PC-3 (cell line): ENCODE measurements at places on chromosomes 2 and 18. TPM values are rescaled to one million over a fixed set of nuclear protein-coding genes. Genes with fewer than 3 reads are reported as not detected.

Gene RAB27B
- total RNA-seq, result 10.3 and 13.2 TPM in 2 replicates

DNA sequence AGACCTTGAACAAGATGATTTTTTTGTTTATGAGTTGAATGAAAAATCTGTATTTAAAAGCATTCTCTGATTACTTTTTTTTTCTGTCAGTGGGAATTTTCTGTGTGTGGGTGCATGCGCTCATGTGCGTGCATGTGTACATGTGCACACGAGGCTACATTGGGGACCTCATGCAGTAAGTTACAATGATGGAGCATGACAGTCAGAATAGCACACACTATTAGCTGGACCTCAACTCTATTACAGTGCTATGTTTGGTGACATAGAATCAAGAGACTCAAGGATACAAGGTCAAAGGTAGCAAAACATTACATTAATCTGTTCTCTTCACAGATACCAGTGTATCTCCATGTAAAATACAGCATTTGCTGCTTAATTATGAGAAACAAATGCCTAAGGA is 276.8 kb upstream of the FIGN start:
- DNase-seq, result no peak
- no peaks in the 10 kb centered on the region for H3K4me1 ChIP-seq
- no peak overlapping the region for H3K27ac ChIP-seq
- no peaks in the 10 kb centered on the region for H3K36me3 ChIP-seq
- H3K4me3 ChIP-seq, result no peak overlapping the region

- H3K27ac ChIP-seq, result no peak overlapping the region
- no peaks in the 10 kb centered on the region for H3K27me3 ChIP-seq
- no peaks in the 10 kb centered on the region for H3K36me3 ChIP-seq
Measured at GRCh38 chr2:146385031-146385430, 1459.8 kb upstream of the ACVR2A start.

GRCh38 chr2:9535177-9535576 is 20.5 kb downstream of the ADAM17 start:
- H3K27ac ChIP-seq, result no peak overlapping the region
- H3K4me1 ChIP-seq, result no peaks in the 10 kb centered on the region
- no peak for DNase-seq
- peaks cover 10% of the 10 kb centered on the region; the same call in 1 of the 2 replicates for H3K36me3 ChIP-seq
- H3K27me3 ChIP-seq, result no peaks in the 10 kb centered on the region
- H3K4me3 ChIP-seq, result no peak overlapping the region

DNA sequence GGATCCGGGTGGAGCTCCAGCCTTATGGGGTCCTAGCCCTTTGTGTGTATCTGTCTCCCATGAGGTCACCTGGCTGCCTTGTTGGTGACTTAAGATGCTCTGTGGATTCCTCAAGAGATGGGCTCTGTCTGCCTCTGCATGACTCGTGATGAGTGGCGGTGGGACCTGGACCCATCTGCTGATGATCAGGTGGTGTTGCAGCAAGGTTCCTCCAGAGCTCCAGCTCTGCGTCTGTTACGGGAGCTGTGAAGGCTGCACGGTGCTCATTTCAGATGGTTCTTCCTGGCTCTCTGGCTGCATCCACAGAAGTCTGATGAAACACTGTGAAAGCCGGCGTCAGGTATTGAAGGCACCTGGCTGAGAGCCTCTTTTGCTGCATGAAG is 2.4 kb downstream of the AGAP1 start:
- no peaks in the 10 kb centered on the region for H3K36me3 ChIP-seq
- H3K27ac ChIP-seq, result peak overlapping the region; percentile 54
- peaks cover 31% of the 10 kb centered on the region for H3K4me1 ChIP-seq

GRCh38 chr2:152354909-152355308 is 19.9 kb downstream of the FMNL2 start:
- no peak overlapping the region for H3K4me3 ChIP-seq
- H3K36me3 ChIP-seq, result no peaks in the 10 kb centered on the region
- no peaks in the 10 kb centered on the region for H3K27me3 ChIP-seq
- no peaks in the 10 kb centered on the region for H3K4me1 ChIP-seq
- DNase-seq, result no peak
- no peak overlapping the region for H3K27ac ChIP-seq

Gene PRKAG3
- total RNA-seq, result not detected in 2 replicates

GRCh38 chr18:77133835-77134496 is 1.4 kb upstream of the MBP start:
- H3K27me3 ChIP-seq, result no peaks in the 10 kb centered on the region
- H3K4me3 ChIP-seq, result no peak overlapping the region
- H3K36me3 ChIP-seq, result peaks cover 8% of the 10 kb centered on the region; the same call in 1 of the 2 replicates
- no peak overlapping the region for H3K27ac ChIP-seq
- no peak for DNase-seq

GRCh38 chr2:1791006-1791605 is 46.8 kb upstream of the PXDN start:
- H3K27ac ChIP-seq, result no peak overlapping the region
- H3K4me3 ChIP-seq, result no peak overlapping the region
- peaks cover 5% of the 10 kb centered on the region; the same call in 1 of the 2 replicates for H3K27me3 ChIP-seq

- H3K36me3 ChIP-seq, result no peaks in the 10 kb centered on the region
- no peaks in the 10 kb centered on the region; the same call in 1 of the 2 replicates for H3K27me3 ChIP-seq
Measured at GRCh38 chr18:61870151-61870550, 22.7 kb downstream of the RNF152 start.

Gene IL36G
- total RNA-seq, result 0.62 TPM in 1 of 2 replicates, not detected in the other

Gene TEX44
- total RNA-seq, result not detected in 2 replicates

DNA sequence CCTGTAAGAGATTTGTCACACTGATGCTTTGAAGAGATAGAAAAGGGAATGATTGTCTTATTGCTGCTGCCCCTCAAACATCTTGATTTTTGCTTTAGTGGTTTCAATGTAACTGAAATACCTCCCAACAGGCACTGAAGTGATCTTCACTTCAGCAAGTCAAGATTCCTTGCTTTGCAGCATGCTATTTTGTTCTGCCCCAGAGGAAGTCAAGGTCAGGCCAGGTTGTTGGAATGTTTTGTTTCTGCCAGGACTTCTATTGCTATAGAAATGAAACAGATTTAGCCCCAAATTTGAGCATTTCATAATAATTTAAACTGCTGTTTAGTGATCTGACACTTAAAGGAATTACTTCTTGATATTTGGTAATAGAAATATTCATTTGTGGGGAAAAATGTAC is 277.6 kb downstream of the ZNF804A start:
- H3K4me1 ChIP-seq, result no peaks in the 10 kb centered on the region
- H3K36me3 ChIP-seq, result no peaks in the 10 kb centered on the region
- H3K27ac ChIP-seq, result no peak overlapping the region
- no peak for DNase-seq
- no peaks in the 10 kb centered on the region for H3K27me3 ChIP-seq

DNA sequence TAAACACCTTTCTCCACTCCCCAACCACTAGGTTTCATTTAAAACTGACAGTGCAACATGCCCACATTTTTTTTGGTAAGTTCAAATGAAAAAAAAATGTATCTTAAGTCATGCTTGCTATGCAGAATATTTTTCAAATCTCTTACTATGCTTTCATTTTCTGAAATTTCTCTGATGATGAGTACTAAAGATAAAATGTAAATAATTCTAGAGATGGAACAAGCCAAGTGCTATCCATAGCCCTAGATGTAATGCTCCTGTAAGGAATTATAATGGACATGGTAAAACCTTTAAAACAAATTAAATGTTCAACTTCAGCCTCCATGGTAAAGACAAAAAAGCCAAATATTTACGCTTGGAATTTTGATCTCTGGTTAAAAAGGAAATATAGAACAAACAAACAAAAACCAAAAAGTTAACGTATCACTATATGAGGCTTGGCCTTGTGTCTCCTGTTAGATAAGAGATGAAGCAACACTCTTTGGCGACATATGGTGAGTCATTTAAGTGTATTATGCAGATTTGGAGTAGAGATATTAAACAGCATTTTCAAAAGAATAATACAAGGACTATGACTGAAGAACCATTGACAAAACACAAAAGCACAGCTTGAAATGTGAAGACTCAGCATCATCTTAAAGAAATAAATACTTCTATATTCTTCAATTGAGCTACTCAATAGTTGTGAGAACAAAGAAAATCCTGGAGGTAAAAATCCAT is 392.0 kb upstream of the LYPD1 start:
- no peaks in the 10 kb centered on the region for H3K4me1 ChIP-seq
- DNase-seq, result no peak
- H3K36me3 ChIP-seq, result no peaks in the 10 kb centered on the region
- H3K4me3 ChIP-seq, result no peak overlapping the region

Gene TMEM169
- total RNA-seq, result not detected in 2 replicates

GRCh38 chr2:44572196-44572900 is 210.6 kb downstream of the CAMKMT start:
- H3K36me3 ChIP-seq, result no peaks in the 10 kb centered on the region
- H3K27ac ChIP-seq, result peak overlapping the region; percentile 45
- no peak overlapping the region for H3K4me3 ChIP-seq
- DNase-seq, result peak; percentile 81

- peaks cover 66% of the 10 kb centered on the region for H3K4me1 ChIP-seq
- H3K4me3 ChIP-seq, result peak overlapping the region; percentile 37
- H3K27ac ChIP-seq, result peak overlapping the region; percentile 96
- peak; percentile 91 for DNase-seq
Measured at GRCh38 chr2:174117951-174118930, 130.1 kb downstream of the OLA1 start.

DNA sequence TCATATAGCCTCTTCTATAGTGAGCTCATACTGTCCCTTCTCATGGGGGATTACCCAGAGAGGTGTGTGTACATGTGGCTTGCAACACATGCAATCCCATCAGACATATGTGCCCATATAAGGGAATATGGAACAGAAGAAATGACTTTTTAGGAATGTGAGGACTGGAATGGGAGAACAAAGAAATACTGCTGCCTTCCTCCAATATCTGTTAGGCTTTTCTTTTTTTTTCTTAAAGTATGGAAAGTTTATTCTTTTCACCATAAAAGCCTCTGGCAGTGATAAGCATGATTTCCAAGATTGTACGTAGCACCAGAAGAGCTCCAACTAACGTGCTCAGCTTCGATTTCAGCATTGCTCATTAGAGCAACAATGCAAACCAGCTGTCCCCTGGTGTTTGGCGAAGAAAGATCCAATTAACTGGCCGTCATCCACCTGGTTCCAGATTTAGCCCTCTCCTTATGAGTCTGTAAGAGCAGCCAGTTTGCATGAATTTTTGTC is 113.6 kb downstream of the ADCYAP1 start:
- H3K27me3 ChIP-seq, result 0 out of 2 replicates have a peak, but pooled peaks cover 6% of the 10 kb centered on the region
- H3K4me1 ChIP-seq, result no peaks in the 10 kb centered on the region
- no peak for DNase-seq
- no peak overlapping the region for H3K27ac ChIP-seq
- H3K36me3 ChIP-seq, result no peaks in the 10 kb centered on the region
- H3K4me3 ChIP-seq, result no peak overlapping the region

DNA sequence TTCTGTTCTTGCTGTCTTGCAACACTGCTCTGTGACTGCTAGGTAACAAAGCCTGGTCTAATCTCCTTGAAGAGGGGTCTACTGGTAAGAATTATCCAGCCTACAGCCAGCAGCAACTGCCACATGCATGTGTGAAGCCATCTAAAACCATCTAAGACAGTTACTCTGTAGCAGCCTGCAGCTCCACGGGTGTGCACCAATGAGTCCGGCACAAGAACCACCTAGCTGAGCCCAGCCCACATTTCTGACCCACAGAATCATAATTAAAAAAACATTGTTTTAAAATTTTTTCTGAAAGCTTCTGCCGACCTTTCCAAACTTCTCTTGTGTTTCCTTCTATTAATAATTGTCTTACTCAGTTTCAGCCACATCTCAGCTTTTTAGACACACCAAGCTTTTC is 102.8 kb downstream of the ZNF385B start:
- H3K27me3 ChIP-seq, result no peaks in the 10 kb centered on the region
- H3K4me1 ChIP-seq, result no peaks in the 10 kb centered on the region
- DNase-seq, result no peak
- H3K27ac ChIP-seq, result no peak overlapping the region
- H3K36me3 ChIP-seq, result no peaks in the 10 kb centered on the region

Gene SLC35G4
- total RNA-seq, result not detected in 2 replicates

Gene FSHR
- total RNA-seq, result not detected in 2 replicates

GRCh38 chr2:184730288-184730687 is 132.0 kb downstream of the ZNF804A start:
- no peak overlapping the region for H3K4me3 ChIP-seq
- no peak for DNase-seq

- no peaks in the 10 kb centered on the region for H3K36me3 ChIP-seq
- no peaks in the 10 kb centered on the region for H3K27me3 ChIP-seq
- H3K4me1 ChIP-seq, result peaks cover 31% of the 10 kb centered on the region
- peak; percentile 74 for DNase-seq
- H3K4me3 ChIP-seq, result no peak overlapping the region
Measured at GRCh38 chr2:9941196-9941995, 10.1 kb upstream of the GRHL1 start.

Gene PARD6G
- total RNA-seq, result 5.1 and 5.4 TPM in 2 replicates

GRCh38 chr2:95316466-95317122 is 19.4 kb downstream of the KCNIP3 start:
- no peaks in the 10 kb centered on the region for H3K36me3 ChIP-seq
- DNase-seq, result peak; percentile 92
- no peaks in the 10 kb centered on the region for H3K27me3 ChIP-seq
- H3K27ac ChIP-seq, result peak overlapping the region; percentile 91
- peak overlapping the region; percentile 34; the same call in 1 of the 2 replicates for H3K4me3 ChIP-seq

DNA sequence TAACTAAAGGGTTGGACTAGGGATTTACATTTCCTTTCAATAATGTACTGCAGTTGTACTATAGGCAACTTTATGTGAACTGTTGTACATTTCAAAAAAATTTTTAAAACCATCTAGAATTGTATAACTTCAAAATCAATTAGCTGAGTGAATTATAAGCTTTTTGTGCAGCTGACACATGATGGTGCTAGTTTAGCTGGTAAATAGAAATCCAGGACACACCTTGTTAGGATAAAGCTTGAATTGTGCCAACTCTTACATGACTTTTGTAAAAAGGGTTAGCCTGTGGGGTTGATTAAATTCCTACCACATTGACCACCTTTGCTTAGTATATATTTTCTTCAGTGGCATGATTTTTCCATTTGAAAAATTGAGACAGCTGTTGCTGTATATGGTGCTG is 104.4 kb downstream of the CPS1 start:
- peaks cover 7% of the 10 kb centered on the region; the same call in 1 of the 2 replicates for H3K36me3 ChIP-seq
- no peaks in the 10 kb centered on the region for H3K4me1 ChIP-seq
- DNase-seq, result no peak

- no peaks in the 10 kb centered on the region for H3K36me3 ChIP-seq
- no peaks in the 10 kb centered on the region for H3K27me3 ChIP-seq
- H3K4me1 ChIP-seq, result peaks cover 9% of the 10 kb centered on the region
- no peak overlapping the region for H3K4me3 ChIP-seq
Measured at GRCh38 chr18:59993560-59993959, 93.8 kb downstream of the PMAIP1 start.

Gene B3GNT7
- total RNA-seq, result 11.0 and 11.2 TPM in 2 replicates

DNA sequence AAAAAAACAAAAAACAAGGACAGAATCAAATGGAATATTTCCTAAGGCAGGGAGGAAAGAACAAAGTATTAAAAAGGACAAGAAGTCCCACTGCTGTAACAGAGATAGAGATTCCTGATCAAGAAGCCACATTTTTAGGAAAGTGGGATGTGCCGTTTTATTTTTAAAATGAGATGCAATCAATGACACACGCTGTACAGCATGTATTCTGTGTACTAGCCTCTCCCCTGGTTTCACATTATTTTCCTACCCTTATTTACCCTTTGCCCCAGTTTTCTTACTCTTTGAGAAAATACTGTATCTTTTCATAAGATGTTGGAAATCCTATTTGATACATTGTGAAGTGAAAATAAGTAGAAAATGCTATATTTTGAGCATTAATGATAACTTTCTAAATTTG is 45.8 kb downstream of the E2F6 start:
- peaks cover 4% of the 10 kb centered on the region; the same call in 1 of the 2 replicates for H3K36me3 ChIP-seq
- H3K27ac ChIP-seq, result no peak overlapping the region
- H3K27me3 ChIP-seq, result no peaks in the 10 kb centered on the region
- no peak for DNase-seq
